ENCODE measurements at places on chromosomes 4 and X.

- peak; percentile 99 for DNase-seq
Observed at GRCh38 chr4:99563310-99564186, at the start of gene TRMT10A. TSS of gene TRMT10A (minus strand) at chr4:99564039. CDS start at chr4:99559338, 4,701 bp downstream.

- no peak for DNase-seq
Observed at GRCh38 chr4:173214231-173214630, 45.6 kb downstream of the GALNT7 start.

GRCh38 chrX:2774057-2774456 lies 22.2 kb downstream of the XG start:
- DNase-seq = no peak

DNA sequence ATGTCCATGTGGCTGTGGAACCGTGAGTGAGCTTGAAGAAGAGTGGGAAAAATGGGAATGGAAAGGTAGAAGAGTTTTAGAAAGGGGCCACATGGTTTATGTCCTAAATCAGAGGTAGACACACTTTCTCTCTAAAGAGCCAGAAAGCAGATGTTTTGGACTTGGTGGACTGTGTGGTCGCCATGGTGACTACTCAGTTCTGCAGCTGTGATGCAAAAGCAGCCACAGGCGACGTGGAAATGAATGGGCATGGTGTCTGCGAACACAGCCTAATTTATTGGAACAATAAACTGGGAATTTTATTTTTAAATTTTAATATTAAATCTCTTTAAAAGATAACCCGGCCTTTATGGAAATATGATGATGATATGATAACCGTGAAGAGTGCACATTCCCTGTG lies 386.0 kb upstream of the FAT1 start:
- DNase-seq = no peak

DNA sequence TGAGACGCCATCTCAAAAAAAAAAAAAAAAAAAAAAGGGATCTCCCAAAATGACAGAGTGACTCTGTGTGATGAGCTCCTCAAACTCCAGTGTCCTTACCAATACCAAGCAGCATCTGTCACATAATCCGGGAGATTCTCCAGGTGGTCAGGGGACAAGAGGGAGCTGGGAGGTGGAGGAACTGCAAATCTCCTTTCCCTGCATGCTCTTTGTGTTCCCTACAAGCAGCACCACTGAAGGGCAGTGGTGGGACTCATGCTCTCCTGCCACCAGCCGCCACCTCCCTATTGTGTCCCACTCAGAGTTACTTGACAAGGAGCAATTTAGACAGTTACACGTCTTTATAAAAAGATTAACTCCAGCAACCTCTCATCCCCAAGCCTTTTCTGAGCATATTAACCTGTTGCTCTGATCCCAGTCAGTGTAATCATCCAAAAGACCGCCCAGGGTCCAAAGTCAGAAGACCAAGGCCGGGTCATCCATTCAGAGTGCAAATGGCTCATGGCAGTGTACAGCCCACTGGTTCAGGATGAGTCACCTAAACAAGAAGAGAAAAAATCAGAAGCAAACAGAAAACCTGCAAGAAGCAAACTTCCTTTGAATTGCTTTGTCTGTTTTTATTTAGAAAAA lies 23.6 kb downstream of the MGST2 start:
- DNase-seq = no peak

DNA sequence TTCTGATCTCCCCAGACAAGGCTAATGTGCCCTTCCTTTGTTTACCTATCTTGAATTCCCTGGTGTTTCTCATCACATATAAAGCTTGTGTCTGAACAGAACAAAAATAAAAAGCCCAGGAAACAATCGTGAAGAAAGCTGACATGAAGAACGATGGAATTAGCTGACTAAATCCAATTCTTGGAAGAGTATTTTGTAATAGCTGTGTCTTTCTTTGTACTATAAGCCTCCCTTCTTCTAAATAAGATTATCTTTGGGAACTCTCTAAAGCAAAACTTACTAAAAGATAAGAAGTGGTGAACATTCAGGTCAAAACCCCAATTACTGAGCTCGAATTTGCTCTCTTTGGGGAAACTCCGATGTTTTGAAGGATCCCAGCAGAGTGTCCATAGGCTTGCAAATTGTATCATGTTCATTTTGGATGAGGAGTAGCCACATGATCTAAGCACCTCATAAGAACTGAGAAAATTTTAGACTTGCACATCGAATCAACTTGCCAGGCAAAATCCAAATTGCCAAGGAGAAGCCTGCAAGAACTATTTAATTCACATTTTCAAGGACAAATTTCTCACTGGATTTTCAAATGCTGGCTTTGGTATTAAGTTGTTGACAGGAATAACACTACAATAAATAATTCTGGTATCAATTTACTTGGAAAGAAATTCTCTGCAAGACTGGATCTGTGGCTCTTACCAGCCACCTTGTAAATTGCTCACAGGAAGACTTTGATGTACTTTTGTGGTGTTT lies 106.2 kb downstream of the LNX1 start:
- no peak for DNase-seq

GRCh38 chr4:41542526-41543275 lies 4.7 kb downstream of the LIMCH1 start:
- no peak for DNase-seq

GRCh38 chrX:118499295-118499694 lies 3.7 kb downstream of the DOCK11 start:
- DNase-seq = no peak

- DNase-seq = no peak
Observed at GRCh38 chrX:10800796-10801195, 180.4 kb upstream of the MID1 start.

GRCh38 chr4:123096038-123096437 lies 173.6 kb upstream of the NUDT6 start:
- DNase-seq = no peak

DNA sequence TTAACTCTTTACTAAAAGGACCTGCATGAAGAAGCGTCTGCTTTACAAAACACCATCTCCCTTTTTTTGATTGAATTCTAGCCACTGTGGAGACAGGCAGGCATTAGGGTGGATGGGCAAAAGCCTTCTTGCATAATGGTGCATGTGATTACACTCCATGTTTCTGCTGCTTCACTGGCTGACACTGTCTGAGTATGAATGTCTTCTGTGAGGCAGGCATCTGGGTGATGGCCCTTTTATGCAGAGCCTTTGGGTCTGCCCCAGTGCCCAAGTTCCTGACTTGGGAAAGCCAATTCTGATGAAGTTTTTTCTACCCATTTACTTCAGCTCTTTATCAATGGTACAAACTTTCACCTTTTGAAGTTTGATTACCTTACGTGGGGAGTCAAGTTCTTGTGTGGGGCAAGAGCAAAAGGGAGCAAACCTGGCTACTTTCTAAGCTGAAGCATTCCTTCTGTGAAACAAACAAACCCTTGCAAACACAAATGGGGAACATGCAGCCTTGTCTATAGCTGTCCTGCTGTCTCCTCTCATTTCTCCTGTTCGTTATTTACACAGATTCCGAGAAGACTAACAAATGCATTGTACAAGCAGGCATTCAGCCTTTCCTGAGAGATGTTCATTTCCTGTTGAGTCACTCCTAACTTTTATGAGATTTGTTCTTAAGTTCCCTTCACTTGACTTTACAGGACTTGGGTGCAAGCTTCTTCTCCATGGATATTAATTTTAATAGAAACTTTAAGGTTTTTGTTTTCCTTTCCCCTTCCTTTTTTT lies 301.9 kb downstream of the TLL1 start:
- DNase-seq = no peak

DNA sequence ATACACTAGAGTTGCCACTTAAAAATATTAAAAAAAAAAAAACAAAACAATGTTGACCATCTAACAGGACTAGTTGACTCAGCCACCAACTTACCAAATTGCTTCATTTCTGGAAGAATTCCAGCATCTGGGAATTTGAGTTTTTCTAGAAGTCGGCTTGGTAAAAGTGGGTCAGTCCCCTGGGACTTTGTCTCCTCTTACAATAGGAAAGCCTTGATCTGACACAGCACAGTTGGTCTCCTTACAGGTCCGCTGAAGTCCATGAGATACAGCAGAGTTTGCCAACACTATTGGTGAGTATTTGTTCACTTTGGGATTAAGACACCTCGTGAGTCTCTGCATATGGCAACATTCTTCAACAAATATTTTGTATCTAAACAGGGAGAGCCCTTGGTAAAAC lies 18.2 kb upstream of the DDIT4L start:
- DNase-seq = no peak

DNA sequence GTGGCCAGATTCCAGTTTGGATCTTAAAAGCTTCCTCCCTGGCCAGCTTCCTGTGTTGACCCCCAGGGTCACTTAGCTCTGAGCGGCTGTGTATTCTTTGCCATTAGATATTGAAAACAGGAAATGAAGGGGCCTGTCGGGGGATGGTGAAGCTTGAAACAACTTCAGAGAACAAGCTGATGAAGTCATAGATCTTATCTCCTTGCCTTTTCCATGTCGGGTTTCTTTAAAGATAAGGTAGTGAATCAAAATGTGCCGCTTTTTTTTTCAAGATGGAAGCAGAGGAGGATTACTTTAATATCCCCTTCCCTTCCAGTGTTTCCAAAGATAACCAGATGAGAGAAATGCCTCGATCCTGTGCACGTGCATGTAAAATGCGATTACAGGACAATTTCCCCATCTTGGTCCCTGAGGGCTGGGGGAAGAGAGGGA lies 508.5 kb downstream of the MID1IP1 start:
- no peak for DNase-seq

GRCh38 chrX:8955511-8955910 lies 78.4 kb downstream of the FAM9B start:
- DNase-seq = no peak

- no peak for DNase-seq
Observed at GRCh38 chrX:40875476-40875875, 140.1 kb upstream of the MED14 start.

- DNase-seq = no peak
Observed at GRCh38 chr4:139806929-139807328, 141.3 kb downstream of the MGST2 start.

GRCh38 chr4:133452678-133453077 lies 303.6 kb downstream of the PCDH10 start:
- DNase-seq = no peak

- DNase-seq = no peak
Observed at GRCh38 chr4:78984593-78984992, 45.4 kb upstream of the PAQR3 start.
